Activated T-cell treated with anti-CD3 and anti-CD28 coated beads, Interleukin-2, amount 50 U/mL, for 72 hours (primary cell): ENCODE measurements at places on chromosomes 13 and 19.

GRCh38 chr19:35292421-35293362 is 731 bp downstream of the MAG start:
- DNase-seq = no peak

DNA sequence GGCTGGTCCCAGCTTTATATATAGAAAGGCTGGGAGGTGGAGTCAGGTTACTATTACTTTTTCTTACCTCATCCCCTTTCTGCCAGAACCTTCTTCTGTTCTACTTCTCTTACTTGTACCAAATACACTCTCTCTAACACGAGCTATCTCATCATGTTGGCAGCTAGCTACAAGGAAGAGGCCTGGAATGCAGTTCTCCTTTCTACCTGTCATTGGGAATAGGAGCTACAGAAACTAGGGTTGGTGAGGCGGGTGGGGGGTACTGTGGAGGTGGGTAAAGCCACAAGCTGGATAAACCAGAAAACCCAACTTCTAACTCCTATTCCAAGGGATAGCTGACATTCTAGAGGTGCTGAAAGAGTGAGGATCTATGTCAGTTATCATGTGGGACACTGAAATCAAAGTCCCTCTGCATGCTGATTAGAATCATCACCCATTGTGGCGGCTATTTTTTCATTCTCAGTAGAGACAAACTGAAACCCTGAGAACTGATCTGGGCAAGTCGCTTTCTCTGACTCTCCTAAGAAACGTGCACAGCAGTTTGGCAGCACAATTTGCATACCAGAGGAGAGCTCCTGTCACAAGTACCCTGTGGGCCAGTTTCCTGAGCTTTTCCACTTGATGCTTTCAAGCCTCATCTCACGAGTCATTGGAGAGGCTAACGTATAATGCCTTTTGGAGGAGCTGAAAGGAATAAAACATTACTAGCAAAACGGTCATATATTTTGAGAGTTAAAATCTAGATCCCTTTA is 358.1 kb downstream of the ENOX1 start:
- no peak for DNase-seq

GRCh38 chr13:81957121-81957520 is 1616.2 kb upstream of the SPRY2 start:
- no peak for DNase-seq

GRCh38 chr13:66581675-66582074 is 648.5 kb downstream of the PCDH9 start:
- no peak for DNase-seq

GRCh38 chr13:40440990-40441820 is 225.2 kb downstream of the FOXO1 start:
- DNase-seq = no peak

- no peak for DNase-seq
These were observed 13.3 kb downstream of the MKNK2 start for GRCh38 chr19:2037651-2038255.

- DNase-seq = no peak
These were observed 48.5 kb upstream of the TUBGCP3 start for GRCh38 chr13:112636401-112636975.

DNA sequence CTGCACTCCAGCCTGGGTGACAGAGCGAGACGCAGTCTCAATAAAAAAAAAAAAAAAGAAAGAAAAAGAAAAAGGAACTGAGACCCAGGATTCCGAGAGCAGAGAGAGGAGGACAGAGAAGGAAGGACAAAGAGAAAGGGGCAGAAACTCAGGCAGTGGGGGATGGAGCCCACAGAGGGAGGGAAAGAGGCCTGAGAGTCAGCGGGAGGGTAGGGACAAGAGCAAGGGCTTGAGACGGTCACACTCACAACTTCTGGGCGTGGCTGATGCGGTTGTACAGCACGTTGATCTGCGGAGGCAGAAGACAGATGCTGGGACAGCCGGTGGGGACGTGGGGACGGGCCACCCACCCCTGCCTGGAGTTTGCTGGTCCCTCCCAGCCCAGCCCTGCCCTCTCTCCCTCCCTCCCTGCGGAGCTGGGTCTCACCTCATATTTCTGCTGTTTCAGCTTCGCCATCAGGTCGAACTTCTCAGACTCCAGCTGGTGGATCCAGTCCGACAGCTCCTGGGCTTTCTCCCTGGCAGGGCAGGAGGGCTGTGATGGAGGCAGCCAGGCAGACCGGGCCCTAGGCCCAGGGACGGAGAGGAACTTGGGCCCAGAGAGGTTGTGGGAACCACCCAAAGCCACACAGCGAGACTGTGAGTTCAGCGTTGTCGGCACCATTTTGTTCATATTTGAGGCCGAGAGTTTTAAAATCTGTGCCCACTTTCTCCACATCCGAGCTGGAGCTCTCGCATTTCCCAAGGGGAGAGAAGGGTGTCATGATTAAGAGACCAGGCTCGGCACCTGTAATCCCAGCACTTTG is 15.2 kb downstream of the TNNT1 start:
- DNase-seq = no peak

DNA sequence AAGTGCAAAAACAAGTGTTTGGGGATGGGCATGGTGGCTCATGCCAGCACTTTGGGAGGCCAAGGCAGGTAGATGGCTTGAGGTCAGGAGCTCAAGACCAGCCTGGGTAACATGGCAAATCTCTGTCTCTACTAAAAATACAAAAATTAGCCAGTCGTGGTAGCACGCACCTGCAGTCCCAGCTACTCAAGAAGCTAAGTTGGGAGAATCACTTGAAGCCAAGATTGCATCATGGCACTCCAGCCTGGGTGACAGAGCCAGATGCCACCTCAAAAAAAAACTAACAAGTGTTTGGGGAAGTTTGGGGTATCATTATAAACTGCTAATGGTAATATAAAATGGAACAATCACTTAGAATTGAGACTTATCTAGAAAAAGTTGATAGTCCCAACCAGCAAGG is 24.6 kb downstream of the XPO4 start:
- DNase-seq = no peak

DNA sequence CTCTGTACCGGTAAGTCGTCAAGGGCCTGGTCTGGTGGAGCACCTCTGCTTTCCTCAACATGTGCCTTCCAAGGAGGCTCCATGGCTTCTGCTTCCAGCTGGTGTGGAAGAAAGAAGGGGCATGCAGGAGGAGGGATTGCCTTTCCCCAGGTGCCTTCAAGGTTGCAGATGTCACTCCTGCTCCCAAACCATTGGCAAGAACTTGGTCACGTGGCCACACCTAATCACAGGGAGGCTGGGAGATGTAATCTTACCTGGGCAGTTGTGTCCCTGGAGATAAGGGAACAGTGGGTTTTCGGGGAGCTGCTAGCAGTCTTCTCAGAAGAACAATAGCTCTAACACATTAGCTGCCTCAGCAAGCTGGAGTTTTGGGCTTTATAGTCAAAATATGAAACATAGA is 9.7 kb upstream of the GPR18 start:
- DNase-seq = no peak

- DNase-seq = no peak
These were observed 13.7 kb upstream of the ZNF888 start for GRCh38 chr19:52936954-52937325.

DNA sequence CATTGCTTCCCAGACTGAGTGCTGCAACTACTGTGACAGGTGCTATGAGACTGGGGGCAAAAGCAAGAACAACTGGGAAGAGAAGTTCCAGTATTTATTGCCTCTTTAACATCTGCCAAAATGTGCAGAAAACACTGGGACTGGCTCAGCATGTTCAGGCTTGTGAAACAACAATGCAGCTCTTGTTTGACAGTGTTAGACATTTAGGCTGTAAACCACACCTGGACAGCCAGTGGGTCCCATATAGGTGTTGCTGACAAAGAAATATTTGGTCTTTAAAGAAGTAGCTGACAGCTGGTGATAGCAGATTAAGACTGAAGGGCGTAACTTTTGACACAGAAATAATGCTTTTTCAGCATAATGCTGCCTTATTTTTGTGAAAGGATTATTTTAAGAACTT is 88.1 kb downstream of the STOML3 start:
- no peak for DNase-seq

DNA sequence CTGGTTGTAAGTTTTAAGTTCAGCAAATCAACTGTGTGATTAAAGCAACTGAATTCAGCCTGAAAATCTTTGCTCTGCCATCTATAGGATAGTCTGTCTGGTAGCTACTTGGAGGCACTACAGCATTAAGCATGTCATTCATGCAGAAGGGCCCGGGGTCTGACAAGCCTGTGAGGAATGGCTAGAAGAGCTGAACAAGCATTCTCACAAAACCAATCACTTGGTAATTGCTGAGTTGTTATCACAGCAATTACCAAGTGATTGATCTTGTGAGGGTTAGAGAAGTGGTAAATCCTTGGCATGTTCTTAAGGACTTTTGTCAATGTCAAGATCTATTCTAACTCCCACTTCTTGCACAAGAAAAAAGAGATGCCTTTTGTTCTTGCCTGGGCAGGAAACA is 356.1 kb downstream of the FGF14 start:
- DNase-seq = no peak

GRCh38 chr13:78015782-78016181 is 97.2 kb upstream of the EDNRB start:
- DNase-seq = no peak

DNA sequence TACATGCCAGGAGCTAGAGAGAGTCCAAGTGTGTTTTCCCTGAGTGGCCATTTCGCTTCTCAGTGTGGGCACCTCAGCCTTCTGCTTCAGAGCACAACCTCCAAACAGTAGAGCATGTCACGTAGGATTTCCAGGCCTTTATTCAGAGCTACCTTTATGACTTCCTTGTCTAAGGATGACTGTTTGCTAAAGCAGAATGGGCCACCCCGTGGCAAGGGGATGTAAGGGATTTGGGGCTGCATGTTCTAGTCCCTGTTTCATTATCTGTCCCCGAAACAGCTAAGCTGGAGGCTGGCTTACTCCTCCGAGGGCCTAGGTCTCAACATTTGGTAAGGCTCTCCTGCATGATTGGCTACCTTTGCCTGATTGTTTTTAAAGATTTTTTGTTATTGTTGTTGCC is 6.0 kb downstream of the RNASEH2B start:
- DNase-seq = no peak

DNA sequence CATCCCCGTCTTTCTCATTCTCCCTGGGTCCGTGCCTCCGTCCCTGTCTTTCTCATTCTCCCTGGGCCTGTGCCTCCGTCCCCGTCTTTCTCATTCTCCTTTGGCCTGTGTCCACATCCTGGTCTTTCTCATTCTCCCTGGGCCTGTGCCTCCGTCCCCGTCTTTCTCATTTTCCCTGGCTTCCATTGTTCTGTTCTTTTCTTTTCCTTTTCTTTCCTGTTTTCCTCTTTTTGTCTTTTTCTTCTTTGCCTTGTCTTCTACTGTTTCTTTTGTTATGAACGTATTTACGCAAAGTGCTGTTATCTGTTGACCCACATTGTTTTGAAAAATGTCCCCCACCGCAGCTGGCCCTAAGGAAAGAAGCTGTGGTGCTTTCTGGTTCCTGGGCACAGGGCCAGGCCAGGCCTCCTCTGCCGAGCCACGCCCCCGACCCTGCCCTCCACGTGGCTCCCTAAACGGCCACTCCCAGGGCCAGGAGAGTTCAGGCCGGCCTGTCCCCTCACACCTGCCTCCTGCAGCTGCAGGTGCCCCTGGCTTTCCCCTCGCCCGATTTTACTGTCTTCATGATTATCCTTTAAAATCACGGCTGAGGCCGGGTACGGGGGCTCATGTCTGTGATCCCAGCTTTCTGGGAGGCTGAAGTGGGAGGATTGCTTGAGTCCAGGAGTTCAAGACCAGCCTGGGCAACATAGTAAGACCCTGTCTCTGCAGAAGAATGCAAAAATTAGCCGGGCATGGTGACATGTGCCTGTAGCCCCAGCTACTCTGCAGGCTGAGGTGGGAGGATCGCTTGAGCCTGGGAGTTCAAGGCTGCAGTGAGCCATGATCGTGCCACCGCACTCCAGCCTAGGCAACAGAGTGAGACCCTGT is 14.0 kb upstream of the TMPRSS9 start:
- DNase-seq = no peak

- DNase-seq = no peak
These were observed 75.1 kb downstream of the SLC6A16 start for GRCh38 chr19:49249933-49250332.

DNA sequence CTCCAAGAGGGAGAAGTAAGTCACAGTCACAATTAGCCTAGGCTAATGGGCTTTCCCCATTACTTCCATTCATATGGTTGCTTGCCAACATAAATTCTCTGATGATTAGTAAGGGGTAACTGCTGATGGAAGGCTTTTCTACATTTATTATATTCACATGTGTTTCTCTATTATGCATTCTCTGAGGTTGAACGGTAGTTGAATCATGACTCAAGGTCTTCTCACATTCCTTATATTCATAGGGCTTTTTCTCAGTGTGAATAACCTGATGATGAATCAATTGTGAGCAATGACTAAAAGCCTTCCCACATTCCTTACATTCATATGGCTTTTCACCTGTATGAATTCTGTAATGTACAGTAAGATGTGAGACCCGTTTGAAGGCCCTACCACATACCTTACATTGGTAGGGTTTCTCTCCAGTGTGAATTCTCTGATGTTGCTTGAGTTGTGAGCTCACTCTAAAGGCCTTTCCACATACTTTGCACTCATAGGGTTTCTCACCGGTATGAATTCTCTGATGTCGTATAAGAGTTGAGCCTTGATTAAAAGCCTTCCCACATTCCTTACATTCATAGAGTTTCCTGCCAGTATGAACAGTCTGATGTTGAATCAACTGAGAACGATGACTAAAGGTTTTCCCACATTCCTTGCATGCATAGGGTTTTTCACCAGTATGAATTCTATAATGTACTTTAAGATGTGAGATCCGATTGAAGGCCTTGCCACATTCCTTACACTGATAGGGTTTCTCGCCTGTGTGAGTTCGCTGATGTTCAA is 9.3 kb downstream of the ZNF582 start:
- no peak for DNase-seq

GRCh38 chr19:38893341-38893771 is 6.1 kb downstream of the SIRT2 start:
- DNase-seq = no peak

- DNase-seq = no peak
These were observed 99.9 kb downstream of the GNG7 start for GRCh38 chr19:2602391-2603181.

DNA sequence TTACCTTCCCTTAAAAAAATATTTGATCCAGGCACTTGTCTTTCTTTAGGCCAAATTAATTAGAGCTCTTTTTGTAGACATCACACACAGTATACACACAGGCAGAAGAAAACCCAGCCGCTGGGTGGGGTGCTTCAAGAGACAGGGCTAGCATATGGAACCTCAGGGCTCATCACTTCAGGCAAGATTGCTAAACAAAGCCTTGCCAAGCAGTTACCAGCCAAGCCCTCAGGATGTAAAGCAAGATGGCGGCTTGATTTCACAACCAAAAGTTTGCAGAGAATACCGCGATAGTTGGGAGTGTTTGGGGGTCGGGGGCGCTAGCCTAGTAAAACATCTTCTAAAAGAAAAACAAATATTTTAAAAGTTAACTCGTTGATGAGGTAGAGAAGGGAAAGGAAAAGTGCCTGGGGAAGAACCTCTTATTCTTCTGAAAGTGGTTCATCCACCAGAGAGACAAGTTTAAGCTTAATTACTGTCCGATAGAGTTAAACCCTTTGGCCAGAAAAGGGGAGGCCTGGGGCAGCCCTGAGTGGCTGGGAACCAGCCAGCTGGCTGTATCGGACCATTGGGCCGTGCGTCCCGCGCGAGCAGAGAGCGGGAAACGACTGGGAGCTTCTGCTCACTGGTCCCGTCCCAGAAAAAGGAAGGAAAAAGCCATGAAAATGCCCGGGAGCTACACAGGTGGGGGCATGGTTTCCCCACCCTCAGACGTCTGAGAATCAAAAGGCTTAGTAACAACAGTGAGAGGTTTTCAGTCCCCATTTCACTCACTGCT is 254.9 kb upstream of the PCDH20 start:
- DNase-seq = no peak
